A172 (cell line): ENCODE measurements at places on chromosomes 4 and X. TPM values are rescaled to one million over a fixed set of nuclear protein-coding genes. Genes with fewer than 3 reads are reported as not detected.

DNA sequence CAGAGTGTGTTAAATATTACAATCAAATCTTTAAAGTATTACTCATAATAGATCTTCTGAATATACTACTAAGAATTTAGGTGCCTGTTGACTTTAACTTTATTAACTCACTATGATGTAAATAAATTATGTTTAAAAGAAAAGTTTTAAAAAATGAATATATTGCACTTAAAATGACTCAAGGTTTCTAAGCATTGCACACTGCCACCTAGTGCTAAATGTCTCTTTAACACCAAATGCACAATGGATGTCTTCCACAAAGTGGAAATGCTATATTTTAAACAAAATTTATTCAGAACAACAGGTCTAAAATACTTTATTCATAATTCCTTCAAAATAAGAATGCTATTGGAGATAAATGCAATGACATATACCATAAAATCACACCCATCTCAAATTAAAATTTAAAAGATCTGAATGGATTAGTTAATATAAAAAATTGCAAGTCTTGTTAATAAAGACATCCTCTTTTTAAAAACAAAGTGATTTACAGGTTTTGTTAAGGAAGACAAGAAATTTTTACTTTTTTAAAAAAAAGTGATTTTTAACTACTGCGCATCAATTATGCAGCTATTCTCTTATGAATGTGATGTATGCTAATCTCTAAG is 5.5 kb downstream of the INPP4B start:
- peak; percentile 16 for DNase-seq

Gene DGAT2L6
- total RNA-seq = not detected in 2 replicates

Gene PROM1
- 0.02 TPM in 1 of 2 replicates, not detected in the other for total RNA-seq

GRCh38 chr4:154528869-154529268 is 21.3 kb downstream of the PLRG1 start:
- DNase-seq = no peak

- DNase-seq = no peak
Observed at GRCh38 chr4:113410686-113411085, 350.9 kb downstream of the CAMK2D start.

- peak; percentile 18 for DNase-seq
Observed at GRCh38 chr4:138310991-138311390, 68.8 kb upstream of the SLC7A11 start.

DNA sequence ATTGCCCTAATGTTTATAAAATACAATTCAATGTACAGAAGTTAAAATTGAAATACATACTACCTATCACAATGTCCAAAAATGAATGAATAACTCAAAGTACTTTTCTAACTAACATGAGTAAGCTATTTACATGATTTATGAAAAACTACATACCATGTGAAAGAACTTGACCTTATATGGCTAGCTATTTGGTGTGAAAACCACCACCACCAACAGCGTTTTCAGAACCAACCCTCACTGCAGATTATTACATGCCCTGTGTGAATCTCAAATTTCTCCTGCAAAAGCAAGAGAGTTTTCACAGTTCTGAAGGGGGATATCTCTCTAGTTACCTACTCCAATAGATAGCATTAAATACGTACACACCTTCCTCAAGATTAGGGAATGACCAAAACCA is 198.5 kb downstream of the SPATA18 start:
- DNase-seq = no peak

DNA sequence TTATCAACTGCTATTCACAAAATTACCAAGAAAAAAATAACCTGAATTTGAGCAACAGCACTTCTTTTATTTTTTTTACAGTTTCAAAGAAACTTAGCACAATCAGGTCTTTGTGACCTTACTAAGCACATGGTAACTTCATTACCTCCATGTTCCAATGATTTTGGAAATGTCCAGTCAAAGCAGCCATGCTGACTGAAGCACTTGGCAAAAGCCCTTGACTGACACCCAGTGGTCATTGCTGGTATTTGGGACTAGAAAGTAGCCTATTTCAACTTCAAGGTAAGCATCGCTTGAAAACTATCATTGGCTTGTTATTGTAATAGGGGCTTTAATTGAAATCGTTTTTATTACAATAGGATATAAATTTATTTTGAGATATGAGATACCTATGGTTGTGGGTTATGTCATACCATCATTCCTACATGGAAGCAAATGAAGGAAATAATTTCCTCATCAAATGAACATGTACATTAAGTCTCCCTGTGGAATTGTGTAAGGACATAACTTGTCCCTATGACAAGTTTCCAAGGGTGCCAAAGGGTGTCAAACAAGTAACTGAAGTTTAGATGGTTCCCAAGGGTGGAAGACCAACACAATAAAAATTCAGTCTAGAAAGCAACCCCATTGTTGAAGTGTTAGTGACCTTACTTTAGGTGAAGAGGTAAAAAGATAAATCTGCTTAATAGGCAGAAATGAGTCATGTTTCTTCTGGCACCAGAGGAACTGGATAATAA is 15.2 kb upstream of the ANXA10 start:
- DNase-seq = peak; percentile 60

Gene SERPINA7
- not detected in 2 replicates for total RNA-seq

GRCh38 chrX:345020-345925 is 26.7 kb upstream of the GTPBP6 start:
- DNase-seq = no peak

DNA sequence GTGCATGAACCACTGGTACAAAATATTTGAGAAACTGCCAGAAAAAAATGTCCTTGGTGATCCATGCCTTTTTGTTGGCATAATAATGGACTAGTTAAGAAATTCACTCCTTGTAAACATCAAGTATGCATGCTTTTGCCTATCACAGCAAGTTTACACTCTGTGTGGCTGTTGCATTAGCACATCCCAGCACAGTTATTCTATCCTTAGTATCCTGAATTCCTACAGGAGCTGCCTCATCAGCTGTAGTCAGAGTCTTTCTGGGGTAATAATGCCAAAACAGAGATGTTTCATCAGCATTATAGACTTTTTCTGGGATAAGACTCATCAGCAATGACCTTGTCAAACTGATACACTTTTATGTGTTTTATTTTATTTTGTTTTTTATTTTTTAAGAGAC is 82.8 kb downstream of the CHIC2 start:
- DNase-seq = no peak

DNA sequence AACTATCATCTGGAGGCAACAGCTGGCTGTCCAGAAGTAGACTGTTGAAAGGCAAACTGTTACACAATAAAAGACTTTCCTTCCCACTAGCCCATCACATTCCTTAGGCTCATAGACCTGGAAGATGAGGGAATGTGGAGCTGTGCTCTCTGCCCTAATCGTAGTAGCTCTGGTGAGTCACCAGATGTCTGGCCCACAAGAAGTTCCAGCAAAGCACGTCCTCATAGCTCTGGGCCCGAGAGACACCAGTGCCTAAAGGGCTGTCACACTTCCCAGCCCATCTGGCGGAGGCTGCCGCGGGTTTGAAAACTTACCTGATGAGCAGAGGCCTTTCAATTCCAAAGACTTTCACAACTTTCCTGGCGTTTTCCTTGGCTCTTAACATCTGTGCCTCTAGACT is 81.7 kb upstream of the STOX2 start:
- DNase-seq = peak; percentile 55

DNA sequence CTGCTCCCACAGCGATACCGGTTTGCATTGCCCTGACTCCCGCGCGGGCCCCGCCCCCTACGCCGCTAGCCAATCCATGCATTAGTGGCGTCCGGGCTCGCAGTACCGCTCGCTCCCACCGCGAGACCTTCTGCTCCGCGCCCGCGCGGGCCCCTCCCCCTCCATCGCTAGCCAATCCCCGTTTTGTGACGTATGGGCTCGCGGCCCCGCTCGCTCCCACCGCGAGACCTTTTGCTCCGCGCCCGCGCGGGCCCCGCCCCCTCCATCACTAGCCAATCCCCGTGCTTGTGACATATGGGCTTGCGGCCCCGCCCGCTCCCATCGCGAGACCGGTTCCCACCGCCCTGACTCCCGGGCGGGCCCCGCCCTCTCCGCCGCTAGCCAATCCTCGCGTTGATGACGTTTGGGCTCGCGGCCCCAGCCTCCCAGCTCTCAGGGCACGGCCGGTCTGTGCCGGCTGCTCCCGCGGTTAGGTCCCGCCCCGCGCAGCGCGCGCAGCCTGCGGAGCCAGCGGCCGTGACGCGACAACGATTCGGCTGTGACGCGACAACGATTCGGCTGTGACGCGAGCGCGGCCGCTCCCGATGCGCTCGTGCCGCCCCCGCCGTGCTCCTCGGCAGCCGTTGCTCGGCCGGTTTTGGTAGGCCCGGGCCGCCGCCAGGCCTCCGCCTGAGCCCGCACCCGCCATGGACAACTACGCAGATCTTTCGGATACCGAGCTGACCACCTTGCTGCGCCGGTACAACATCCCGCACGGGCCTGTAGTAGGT is at the start of gene EMD:
TSS of gene EMD (plus strand) at position 497 of the 770 bp plus-strand sequence. CDS start at position 687, 190 bp downstream.
- peak; percentile 98 for DNase-seq

Gene FGFBP2
- not detected in 2 replicates for total RNA-seq

Gene ANKRD17
- total RNA-seq = 16.8 and 17.6 TPM in 2 replicates

DNA sequence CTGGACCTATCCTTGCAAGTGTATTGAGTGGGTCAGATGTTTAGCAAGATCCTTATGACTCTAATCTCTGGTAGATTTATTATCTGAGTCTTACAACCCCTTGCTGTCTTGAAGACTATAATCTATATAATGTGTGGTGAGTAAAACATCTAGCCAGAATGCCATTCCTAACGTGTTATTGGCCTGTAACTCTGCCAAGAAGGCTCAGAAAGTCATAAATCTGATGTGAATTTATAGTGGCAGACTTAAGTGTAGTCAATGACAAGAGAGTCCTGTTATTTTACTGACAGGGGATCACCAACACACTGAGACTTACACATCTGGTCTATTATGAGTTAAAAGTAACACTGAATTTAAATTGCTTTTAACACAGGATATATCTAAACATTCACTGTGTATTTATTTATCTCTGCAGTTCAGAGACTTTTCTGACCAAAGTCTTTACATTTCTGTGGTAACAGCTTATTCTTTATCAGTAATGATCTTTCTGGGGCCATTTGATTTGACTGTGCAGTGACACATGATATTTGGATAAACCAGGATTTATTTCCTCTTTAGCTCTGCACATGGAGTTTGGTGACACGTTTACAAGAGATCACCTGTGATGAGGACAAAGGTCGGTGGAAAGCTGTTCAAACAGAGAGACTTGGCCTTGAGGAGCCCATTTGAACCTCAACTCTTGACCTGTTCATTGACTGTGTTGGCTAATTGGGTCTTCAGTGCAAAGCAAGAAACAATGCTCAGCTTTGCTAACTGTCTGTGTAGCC is 415.8 kb downstream of the STIM2 start:
- DNase-seq = no peak

Gene SPATA18
- not detected in 2 replicates for total RNA-seq

- peak; percentile 42 for DNase-seq
Observed at GRCh38 chr4:114694770-114695169, 96.2 kb downstream of the UGT8 start.

- DNase-seq = no peak
Observed at GRCh38 chrX:48784726-48785125, 1.7 kb upstream of the GATA1 start.

Gene CITED1
- total RNA-seq = 0.43 TPM in 1 of 2 replicates, not detected in the other

DNA sequence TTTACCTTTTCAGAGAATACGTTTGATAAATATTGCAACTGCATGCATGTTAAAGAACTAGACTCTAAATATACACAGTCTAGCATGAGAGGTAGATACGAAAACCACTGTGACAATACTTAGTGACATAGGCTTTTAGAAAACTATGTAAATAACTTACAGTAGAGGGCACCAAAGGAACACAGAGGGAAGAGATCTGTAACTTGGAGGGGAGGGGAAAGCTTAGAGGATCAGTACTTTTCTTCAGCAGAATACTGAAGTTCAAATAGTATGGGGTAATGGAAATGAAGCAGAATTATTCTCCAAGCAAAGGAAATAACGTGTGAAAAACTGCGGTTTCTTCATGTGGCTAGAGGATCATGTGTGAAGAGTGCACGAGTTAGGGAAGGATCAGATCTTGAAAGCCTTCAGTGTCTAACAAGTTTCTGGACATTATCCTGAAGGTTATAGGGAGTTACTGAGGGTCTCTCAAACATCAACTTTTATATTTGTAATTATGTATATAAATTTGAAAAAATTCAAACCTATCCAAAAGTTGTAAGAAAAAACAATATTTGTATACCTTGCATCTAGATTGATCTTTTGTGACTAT is 264.3 kb downstream of the NPFFR2 start:
- DNase-seq = peak; percentile 30

- no peak for DNase-seq
Observed at GRCh38 chr4:71784569-71785197, 804 bp upstream of the GC start.

- no peak for DNase-seq
Observed at GRCh38 chrX:150663073-150663472, 30.1 kb upstream of the MTMR1 start.

Gene MAGEB16
- total RNA-seq = not detected in 2 replicates

DNA sequence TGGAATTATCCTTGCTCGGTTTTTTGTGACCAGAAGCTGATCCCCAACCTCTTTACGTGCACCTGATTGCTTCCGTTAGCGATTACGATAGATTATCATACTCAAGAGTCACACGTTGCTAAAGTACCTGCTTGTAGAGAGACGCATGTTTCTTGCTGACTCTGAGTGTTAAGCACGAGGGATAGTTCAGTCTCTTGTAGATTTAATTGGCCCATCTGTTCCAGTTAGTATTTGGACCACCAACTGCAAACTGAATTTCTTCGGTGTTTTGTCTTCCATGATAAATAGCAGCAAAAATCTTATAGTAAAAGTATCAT is 516 bp upstream of the COX18 start:
- DNase-seq = no peak

DNA sequence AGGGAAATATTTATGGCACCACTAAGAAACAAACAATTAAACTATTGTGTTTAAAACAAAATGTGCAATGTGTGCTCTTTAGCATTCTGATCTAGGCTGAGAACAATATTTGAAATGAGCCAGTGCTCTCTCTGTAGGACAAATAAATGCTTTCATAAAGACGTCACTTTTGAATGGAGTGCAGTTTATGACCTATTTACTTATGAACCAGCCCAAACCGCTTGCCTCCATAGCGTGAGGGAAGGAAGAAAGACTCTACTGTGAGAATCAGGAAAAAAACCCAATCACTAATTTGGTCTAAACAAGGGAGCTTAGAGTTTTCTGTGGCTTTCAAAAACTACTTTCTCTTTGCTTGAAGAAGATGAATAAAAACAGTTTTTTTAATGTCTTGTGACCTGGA is 39.4 kb downstream of the SAT1 start:
- DNase-seq = no peak

- no peak for DNase-seq
Observed at GRCh38 chr4:6416518-6417286, 55.7 kb downstream of the PPP2R2C start.

DNA sequence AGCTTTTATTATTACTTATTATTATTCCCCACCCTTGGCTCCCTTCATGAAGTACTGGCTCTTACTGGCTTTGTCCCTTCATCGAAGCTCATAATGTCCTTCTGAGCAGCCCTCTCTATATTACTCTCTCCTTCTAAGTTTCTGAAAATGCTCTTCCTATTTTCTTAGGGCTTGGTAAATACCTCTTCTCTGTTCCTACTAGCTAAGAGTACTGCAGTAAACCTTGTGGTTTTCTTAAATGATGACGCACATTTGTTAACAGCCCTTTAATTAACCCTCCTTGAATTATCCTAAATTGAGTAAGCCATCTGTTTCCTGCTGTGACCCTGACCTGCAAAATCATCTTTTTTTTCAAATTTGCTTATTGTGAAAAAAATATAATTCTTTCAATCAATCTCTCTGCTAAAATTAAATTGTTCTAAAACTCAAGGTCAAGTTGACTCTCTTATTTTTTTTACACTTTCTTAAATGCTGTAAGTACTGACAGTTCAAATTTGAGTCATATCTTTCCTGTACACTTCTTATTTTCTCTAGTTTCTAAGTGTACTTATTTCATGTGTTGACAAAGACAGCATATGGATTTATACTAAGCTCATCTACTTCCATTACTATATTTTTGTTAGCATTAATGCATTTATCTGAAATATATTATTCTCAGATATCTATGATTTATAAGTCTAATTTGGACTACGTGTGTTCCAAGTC is 148.9 kb downstream of the ADAM29 start:
- no peak for DNase-seq
